ENCODE measurements at places on chromosomes 1 and 21. TPM values are rescaled to one million over a fixed set of nuclear protein-coding genes. Genes with fewer than 3 reads are reported as not detected.

GRCh38 chr1:40096646-40096976 is 441 bp downstream of the PPT1 start:
- no peak for DNase-seq

GRCh38 chr1:184392779-184393522 is 6.1 kb downstream of the C1orf21 start:
- DNase-seq = no peak

GRCh38 chr1:229037806-229038405 is 233.0 kb upstream of the RAB4A start:
- no peak for DNase-seq

DNA sequence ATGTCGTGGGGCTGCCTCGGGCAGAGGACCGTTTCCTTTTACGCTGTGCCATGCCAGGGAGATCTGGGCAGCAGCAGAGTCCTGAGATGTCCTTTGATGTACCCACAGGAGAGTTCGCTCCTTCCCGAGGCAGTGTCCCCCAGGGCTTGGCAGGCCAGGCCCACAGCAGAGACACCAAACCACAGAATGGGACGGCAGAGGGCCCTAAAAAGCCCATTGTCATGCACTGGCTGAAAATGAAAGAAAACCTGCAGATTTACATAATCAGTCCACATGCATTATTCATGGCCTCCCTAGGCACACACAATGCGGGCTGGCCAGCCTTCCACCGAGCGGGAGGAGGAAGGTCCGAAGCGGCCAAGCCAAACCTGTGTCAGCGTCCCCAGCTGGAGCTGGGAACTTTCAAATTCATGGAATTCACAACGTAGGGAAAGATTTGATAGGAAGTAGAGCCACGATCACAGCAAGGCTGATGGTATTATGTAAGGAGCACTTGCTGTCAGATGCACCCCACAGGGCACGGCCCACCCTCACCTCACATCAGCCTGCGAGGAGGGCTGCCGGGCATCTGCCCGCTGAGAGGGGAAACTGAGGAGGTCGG is 25.3 kb upstream of the EFHD2 start:
- DNase-seq = no peak

C1QTNF12 gene
- total RNA-seq = 1.8 TPM

- no peak for DNase-seq
These were observed 78.2 kb downstream of the MACF1 start for GRCh38 chr1:39282537-39283216.

ADORA1 gene
- not detected for total RNA-seq

GRCh38 chr21:27429710-27430341 is 462.9 kb upstream of the ADAMTS5 start:
- no peak for DNase-seq

- DNase-seq = no peak
These were observed 83.8 kb downstream of the EVI5 start for GRCh38 chr1:92701147-92701546.

DNA sequence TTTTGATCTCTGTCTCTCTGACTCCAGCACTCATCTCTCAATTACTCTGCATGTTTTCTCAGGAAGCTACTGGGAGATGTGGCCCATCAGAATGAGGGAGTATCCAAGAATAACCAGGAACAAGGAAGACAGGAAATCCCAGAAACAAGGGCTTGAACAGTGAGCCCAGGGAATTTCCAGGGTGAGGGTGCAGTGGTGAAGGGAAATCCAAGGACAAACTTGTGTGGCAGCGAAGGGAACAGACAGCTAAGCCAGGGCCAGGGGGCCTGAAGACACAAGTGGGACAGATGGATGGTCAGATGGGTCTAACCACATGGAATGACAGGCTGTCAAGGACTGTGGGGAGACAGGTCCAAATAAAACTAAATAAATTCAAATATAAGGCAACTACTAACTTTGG is 121.8 kb upstream of the ERRFI1 start:
- DNase-seq = no peak

IL19 gene
- not detected for total RNA-seq

- DNase-seq = no peak
These were observed 45.2 kb downstream of the ADAMTS1 start for GRCh38 chr21:26800001-26800400.

GRCh38 chr1:221891708-221892107 is 149.8 kb upstream of the DUSP10 start:
- no peak for DNase-seq

GRCh38 chr1:39499668-39500067 is 8.2 kb downstream of the BMP8A start:
- no peak for DNase-seq

DNA sequence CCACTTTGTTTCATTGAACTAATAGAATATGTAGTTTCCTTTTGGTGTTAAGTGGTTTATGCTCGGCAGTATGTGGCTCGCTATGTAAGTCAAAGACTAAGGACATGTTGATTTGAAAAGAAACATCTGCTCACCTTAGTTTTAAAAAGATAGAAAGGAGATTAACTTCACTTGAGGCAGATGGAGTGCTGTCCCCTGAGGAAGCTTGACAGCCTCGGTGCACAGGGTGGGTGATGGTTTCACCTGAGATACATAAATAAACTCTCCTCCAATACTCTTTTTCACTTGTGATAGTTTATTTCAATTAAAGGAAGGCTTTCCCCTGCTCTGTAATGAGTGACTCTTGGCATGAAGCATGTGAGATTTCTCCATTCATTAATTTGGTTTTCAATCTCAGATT is 70.8 kb upstream of the FMN2 start:
- DNase-seq = no peak

MPL gene
- not detected for total RNA-seq

GRCh38 chr21:44399955-44400790 is 46.8 kb downstream of the TRPM2 start:
- no peak for DNase-seq

- peak; percentile 26 for DNase-seq
These were observed 60.6 kb downstream of the WNT9A start for GRCh38 chr1:227886993-227887696.

GRCh38 chr1:230306169-230306568 is 120.0 kb downstream of the PGBD5 start:
- peak; percentile 58 for DNase-seq

OLFM3 gene
- not detected for total RNA-seq

DNA sequence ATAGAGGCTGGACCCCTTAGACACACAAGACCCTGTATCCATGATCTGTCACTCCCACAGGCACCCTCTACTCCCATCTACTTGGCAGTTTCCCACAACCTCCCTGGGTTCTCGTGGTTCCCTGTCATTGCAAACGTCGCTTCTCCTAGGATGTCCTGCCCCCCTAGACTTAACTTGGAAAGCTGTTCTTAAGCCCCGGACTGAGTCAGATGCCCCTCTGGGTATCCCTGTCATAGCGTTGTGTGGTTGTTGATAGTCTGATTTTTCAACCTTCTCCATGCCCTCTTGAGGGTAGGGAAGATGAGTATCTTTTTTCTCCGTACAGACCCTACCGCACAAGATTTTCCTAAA is 11.8 kb downstream of the RCC1 start:
- no peak for DNase-seq

- DNase-seq = peak; percentile 4
These were observed 831 bp upstream of the KRTAP10-2 start for GRCh38 chr21:44552136-44552535.

DNA sequence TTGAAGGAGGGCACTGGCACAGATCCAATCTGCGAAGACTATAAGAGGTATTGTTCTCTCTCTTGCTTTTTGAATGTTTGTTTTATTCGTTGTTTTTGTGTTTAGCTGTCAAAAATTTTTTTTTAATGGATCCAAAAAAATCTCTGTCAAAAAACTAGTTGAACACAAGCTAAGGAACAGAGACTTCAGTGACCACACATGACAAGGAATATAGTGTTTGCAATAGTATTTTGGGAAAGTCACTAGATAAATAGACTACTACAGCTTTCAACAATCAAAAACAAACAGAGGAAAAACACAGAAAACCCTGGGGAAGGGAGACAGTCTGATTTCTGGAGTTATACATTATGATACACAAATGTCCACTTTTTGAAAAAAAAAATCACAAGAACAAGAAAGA is 36.9 kb upstream of the COA6 start:
- DNase-seq = no peak
